ENCODE measurements at places on chromosomes 6 and 20. TPM values are rescaled to one million over a fixed set of nuclear protein-coding genes. Genes with fewer than 3 reads are reported as not detected.

- DNase-seq: no peak
Measured at GRCh38 chr6:34027445-34027936, 118.4 kb downstream of the GRM4 start.

GRCh38 chr6:8100159-8100854 is 2.0 kb downstream of the EEF1E1 start:
- DNase-seq: no peak

GRCh38 chr6:167543602-167544497 is 219.0 kb downstream of the TTLL2 start:
- DNase-seq: no peak

DNA sequence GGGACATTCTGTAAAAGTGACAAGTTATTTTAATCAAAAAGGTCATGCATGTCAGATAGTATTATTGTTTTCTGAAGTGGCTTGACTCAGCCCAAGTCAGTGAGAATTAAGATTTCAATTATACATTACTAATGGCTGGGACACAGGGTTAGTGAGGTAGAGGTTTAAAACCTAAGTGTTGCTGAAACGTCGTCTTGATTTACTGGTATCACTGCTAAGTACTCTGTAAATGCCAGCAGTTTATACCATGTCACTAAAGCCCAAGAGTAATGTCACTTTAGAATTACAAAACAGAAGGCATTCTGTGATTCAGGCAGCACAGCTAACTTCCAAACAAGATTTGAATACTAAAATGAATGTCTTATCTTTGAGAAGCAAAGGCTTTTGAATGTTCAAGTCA is 176.6 kb downstream of the NKAIN2 start:
- no peak for DNase-seq

DNA sequence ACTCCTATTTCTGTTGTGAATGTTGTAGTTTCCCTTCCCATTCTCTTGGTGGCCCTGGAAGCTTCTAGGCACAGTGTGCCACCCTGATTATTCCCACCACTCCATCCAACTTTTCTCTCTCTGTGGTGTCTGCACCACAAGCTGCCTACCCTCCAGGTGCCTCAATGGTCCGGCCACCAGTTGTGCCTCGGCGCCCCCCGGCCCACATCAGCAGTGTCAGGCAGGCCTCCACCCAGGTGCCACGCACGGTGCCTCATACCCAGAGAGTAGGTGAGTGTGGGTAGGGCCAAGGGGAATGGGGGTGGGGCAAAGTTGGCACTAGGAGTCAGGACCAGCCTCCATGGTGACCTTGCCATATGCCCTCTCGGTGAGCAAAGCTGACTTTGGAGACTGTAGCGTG is 23.1 kb downstream of the PABPC1L start:
- DNase-seq: no peak

GRCh38 chr6:144922120-144922722 is 637.1 kb downstream of the UTRN start:
- DNase-seq: no peak

- no peak for DNase-seq
Measured at GRCh38 chr6:11410539-11411307, 126.8 kb upstream of the TMEM170B start.

DNA sequence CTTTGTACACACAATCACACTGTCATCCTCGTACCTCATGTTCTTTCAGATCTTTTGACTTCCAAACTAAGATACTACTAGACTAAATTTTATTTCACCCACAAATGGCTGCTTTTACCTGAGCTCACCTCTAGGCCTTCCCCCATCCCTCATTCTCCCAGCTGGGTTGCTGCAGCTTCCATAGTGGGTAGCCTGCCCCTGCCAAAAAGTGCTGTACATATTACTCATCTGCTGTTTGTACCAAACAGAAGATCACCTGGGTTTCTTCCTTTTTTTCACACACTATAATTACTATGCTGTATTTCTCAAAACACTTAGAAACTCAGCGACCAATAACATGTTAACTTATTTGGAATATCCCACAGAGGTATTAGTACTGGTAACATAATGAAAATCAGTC is 267.6 kb upstream of the PRDM1 start:
- no peak for DNase-seq

EYS gene
- polyA plus RNA-seq: 0.69 TPM

HINT3 gene
- polyA plus RNA-seq: 35.6 TPM

RIPOR2 gene
- polyA plus RNA-seq: 8.8 TPM
